ENCODE measurements at places on chromosomes 6 and 20.

DNA sequence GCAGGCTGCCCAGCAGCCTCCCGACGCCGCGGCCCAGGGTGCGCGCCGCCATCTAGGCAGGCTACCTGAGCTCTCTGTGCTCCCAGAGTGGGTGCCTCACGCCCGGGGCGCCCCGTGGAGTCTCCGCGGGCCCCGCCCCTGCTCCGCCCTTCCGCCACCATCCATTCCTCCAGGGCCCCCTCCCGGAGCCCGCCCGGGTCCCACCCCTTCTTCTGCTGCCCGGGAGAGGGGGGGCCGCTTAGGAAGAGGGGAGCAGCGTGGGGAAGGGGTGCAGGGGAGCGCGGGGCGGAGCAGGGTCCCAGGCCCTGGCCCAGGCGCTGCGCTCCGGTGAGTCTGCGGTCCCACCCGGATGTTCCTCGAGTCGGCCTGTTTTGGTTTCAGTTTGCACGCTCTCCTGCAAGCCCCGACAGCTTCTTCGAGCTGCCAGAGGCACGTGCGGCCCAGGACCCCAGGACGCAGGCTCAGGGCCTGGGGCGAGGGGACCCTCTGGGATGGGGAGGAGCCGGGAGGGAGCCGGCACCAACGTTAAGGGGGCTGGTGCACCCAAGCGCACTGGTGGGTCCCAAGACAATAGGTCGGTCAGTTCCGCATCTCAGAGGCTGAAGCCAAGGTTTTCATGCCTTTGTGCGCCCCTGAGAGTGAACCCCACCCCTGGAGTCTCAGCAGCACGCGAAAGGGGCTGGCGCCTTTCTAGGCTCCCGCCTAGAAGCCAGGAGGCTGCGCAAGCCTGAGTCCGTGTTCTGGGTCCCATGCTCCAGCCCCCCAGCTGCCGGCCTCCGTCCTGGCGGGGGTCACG lies at the start of gene ACSS1:
Gene ACSS1 (minus strand): TSS at position 89 of the 796 bp plus-strand sequence. CDS start 37 bp downstream, at position 52.
- peak; percentile 42 for DNase-seq

GRCh38 chr20:58109918-58110635 lies 118.4 kb downstream of the ANKRD60 start:
- no peak for DNase-seq

GRCh38 chr6:154567695-154568220 lies 57.3 kb upstream of the CNKSR3 start:
- DNase-seq: no peak

DNA sequence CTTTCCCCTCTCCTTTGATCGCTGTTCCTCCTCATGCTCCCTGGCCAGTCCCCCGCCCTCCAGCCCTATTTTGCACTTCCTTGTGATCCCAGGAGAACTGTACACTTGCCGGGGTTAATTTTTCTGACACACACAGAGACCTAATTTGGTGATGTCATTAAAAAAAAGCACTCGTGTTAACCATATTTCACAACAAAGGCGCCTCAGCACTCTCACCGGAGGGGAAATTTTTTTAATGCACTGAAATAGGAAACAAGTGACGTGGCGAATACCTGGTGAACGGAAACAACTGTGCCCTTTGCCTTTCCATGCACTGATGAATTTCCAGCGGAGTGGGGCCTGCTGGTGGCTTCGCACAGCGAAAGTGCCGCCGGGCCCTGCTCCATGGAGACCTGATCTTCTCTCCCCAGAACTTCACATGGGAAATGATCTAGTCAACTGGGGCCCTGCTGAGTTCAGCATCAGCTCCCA lies 53.9 kb upstream of the TAGAP start:
- peak; percentile 62 for DNase-seq

DNA sequence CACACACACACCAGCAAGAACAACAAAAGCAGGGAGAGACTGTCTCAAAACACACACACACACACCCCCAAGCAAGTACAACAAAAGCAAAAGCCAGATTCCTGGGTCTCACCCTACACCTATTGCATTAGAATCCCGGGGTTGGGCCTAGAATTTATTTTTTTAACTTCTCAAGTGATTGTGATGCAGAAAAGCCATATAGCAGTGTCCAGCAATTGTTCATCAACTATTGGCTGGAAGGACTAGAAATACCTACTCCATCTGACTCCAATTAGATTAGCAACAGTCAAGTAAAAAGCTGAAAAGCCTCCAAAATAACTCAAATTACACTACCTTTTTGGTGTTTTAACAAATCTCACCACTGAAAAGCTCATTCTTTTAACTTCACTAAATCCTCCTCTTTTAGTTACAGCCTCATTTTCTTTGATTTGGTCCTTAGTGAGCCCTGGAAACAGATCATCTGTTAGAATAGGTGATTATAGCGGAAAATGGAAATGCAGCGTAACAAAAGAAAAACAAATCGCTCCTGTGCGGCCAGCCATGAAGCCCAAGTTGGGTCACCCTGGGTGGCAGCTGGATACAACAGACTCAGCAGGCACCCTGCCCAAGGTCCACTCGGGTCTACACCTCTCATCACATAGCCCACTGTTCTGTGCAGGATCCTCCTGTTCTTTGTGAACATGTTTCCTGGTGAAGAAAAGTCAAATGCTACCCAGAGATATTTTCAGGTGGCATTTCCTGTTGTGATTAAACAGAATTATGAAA lies 38.7 kb downstream of the STAU1 start:
- DNase-seq: no peak

- DNase-seq: peak; percentile 34
Measured at GRCh38 chr20:45044084-45044573, 56.8 kb downstream of the KCNS1 start.

DNA sequence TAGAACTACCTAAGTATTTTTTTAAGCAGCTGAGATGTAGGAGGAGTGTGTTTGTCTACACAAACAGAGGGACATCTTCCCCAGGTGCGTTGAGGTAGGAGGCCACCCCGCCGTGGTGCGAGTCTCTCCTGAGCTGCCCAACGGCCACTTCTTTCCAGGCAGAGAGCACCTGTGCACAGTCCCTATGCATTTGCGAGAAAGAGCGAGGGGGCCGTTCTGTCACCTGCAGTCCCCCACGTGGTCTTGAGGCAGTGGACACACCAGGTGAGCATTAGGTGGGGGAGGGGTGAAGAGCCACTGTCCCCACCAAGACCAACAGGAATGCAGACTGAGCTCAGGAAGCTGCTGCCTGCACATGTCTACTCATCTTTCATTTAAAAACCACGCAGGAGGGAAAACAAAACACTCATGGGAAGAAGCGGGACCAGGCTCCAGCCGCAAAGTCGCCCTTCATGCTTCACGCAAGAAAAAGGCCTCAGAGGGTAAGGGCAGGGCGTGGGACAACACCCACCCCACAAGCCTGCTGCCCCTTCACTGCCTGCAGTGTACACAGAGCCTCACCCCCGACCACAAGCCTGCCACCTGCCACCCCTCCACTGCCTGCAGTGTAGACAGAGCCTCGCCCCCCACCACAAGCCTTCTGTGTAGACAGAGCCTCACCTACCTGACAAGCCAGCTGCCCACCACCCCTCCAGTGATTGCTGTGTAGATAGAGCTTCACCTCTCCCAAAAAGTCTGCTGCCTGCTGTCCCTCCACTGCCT lies 142.0 kb downstream of the DLL1 start:
- DNase-seq: no peak

GRCh38 chr20:24683676-24684075 lies 214.2 kb downstream of the SYNDIG1 start:
- DNase-seq: no peak

GRCh38 chr6:12077021-12077710 lies 65.1 kb downstream of the HIVEP1 start:
- DNase-seq: no peak

DNA sequence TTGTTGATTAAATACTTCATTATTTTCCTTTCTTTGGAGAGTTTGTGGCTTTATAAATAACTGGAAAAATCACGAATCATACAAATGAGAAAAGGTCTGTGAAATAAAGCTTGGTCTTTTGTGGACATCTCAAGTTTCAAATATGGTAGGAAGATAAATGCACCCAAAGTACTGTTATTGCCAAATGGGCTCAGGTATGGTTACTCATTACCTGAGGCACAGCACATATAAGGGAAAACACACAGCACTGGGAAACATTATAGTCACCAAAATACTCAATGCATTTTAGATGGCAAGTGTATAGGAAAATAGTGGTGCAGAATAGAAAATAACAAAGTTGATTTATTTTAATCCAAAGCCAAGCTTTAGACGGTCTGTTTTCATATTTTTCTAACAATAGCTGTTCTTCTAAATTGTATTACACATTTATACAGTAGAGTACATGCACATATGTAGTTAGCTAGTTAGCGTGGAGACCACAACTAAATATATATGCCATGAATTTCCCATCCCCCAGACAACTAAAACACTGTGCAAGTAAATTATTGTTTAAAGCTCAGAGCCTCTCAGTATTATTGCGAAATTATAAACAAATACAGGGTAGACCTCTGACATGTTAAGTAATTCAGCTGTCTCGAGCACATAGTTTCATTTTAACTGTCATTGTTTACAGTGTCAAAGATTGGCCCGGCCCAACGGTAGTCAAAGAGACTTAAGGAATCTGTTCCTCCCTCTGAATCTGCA lies 336.0 kb downstream of the SYNE1 start:
- no peak for DNase-seq

DNA sequence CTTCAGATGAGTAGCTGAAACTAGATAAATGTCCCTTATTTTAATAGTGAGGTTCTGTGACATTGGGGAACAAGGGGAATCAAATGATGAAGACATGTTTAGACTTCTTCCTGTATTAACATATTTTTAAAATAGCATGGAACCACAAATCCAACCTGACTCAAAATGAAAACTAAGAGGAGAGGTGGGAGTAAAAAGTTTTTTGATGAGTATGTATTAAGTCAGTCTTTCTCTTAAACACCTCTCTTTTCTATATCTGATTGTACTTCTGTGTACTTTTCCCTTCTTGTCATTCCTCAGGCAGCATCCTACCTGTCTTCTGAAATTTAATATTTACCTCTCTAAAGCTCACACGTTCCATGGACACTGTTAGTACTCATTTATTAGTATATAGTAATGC lies 8.7 kb upstream of the SDHAF4 start:
- DNase-seq: no peak

DNA sequence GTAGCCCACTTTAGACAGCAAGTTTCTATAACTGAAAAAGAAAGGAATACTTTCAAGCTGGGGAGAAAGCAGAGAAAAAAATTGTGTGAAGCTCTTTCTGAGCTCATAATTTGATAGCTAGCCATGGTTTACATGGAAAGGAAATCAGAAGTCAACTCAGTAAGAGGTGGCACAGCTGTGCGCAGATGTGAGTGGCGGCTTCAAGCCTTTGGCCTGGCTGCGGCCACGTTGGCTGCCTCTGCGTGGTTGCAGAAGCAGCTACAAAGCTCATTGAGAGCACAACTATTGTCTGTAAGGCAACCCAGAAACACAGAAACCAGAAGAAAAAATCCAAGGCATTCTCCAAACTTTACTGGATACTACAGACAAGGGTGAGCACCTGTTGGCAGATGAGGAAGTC lies 136.9 kb downstream of the SASH1 start:
- no peak for DNase-seq

GRCh38 chr20:32438331-32438858 lies 80.3 kb downstream of the ASXL1 start:
- DNase-seq: no peak

DNA sequence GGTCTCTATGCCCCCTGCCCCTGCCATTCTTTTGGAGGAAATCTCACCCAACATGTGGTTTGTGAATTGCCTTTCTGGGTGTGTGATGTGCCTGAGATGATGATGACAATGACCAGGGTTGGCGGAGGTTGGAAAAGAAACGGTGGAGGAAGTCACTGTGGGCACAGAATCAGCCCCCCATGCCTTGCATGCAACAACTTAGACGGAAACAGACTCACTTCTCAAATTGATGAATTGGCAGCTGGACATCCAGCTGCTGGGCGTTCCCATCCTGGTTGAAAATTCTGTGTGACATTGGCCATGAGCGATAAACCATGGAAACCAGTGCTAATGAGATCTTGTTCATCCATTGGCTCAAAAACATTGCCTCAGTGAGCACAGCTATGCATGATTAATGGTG lies 95.8 kb upstream of the LY86 start:
- no peak for DNase-seq

DNA sequence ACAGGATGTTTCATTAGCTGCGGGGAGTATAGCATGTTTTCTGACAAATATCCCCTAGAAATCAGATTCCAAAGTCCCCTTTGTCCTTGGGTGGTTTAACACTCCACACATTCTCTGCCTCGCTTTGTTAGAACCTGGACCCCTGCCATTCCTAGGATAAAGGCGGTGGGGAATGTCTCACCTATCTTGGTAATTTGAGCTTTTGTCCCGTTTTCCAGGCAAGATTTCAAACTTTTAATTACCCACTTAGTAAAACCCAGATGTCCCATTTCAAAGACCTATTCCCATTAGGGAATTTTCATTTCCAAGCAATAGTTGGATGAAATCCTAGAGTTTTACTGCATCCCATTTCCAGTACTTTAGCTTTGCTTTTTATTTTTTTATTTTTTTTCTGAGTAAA lies 501.0 kb upstream of the MAP3K7 start:
- no peak for DNase-seq

GRCh38 chr6:44561060-44561623 lies 173.6 kb downstream of the CDC5L start:
- no peak for DNase-seq

GRCh38 chr6:6712449-6713403 lies 124.2 kb downstream of the LY86 start:
- DNase-seq: no peak

DNA sequence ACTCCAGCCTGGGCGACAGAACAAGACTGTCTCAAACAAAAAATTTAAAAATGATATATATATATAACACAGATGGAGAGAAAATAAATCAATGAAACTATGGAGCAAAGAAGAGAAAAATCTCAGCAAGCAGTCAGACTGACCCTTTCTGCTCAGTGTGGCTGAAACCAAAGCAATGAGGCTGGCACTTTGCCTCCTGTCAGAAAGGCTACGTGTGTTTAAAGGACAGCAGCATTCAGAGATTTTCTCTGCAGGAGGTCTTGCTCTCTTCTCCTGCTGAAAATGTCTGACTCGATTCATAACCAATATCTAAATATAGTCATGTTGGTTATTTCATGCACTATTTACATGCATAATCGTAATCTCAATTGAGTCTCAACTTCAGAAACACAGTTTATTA lies 527.0 kb upstream of the JARID2 start:
- no peak for DNase-seq

- DNase-seq: no peak
Measured at GRCh38 chr6:4906293-4907276, 97.3 kb downstream of the RPP40 start.

GRCh38 chr6:34416877-34417371 lies 8.9 kb downstream of the RPS10 start:
- no peak for DNase-seq

- DNase-seq: no peak
Measured at GRCh38 chr6:20487669-20488375, 46.4 kb upstream of the CDKAL1 start.

DNA sequence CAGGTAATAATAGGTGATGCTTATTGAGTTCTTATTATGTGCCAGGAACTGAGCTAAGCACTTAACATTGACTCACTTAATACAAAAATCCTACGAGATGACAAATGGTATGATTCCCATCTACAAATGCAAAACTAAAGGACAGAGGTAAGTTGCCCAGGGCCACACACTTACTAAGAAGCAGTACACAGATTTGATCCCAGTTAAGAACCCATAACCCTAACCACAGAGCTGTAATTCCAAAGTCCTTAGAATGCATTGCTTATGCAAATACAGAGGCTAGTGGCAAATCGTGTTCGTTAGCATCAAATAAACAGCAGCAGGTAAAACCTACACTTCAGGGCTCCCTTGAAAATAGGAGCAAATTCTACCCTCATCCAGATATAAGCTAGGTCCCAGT lies 104.0 kb downstream of the SASH1 start:
- DNase-seq: no peak

Data from stimulated activated CD4-positive, alpha-beta T cell treated with anti-CD3 and anti-CD28 coated beads, TNF-alpha, amount 100 ng/mL, for 24 hours (primary cell).